Esophagus mucosa (tissue), 1 donor: ENCODE measurements at places on chromosomes 3 and 15.

DNA sequence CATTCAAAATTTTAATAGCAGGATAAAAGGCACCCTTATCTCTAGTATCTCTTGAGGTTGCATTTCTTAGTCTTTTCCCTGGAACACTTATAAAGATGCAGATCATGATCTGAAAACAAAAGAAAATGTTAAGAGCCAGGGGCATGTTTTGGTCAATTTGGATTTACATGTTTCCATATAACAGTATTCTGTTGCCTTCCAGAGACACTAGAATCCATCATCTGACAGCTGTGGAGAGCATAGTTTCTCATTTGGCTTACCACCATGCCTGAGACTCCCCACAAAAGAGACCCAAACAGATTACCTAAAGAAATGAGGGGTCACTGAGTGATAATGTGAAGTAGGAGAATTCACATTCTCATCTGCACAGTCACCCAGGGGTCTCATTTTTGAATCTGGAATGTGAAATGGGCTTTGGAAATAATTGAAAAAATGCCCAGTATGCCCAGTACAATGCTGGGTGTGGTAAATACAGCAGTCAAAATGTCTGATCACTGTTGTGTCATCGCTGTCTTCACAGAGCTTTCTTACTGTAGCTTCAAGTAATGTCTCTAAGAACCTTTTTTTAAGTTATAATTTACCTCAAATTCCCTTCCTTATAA, 79.9 kb upstream of the ZBTB20 start:
- ATAC-seq: no peak

GRCh38 chr15:84621358-84621979, 20.7 kb downstream of the ZSCAN2 start:
- no peak for ATAC-seq

- ATAC-seq: peak; percentile 97
Measured at GRCh38 chr3:122564155-122564912, at the start of the genes DTX3L and PARP9. Gene DTX3L (plus strand): TSS chr3:122564338. CDS start chr3:122564427, 89 bp downstream. Gene PARP9 (minus strand): TSS chr3:122564300. CDS start chr3:122559620, 4,680 bp downstream.

DNA sequence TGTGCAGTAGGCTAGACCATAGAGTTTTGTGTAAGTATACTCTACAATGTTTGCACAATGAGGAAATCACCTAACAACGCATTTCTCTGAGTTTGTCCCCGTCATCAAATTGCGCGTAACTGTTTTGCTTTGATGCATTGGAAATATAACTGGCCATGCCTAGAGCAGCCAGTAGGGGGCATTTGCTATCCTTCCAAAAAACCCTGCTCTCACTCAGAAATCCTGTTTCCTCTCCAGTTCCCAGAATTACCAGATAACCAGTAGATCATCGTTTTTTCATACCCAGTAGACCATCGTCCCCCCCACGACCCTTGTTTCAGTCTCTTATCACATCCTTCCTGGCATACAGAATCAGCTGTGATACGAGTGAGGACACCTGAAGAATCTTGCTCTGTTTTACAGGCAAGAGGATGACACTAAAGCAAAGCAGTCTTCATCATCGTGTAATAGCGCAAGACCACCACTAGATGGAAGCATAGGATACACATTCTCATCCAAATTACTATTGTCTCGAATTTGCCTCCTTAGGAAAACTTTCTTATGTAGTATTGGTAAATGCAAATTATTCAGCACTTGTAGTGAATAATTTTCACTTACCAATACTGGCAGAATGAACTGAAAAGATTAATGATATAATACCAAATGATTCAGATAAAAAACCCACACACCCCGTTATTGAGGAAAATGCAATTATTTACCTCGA, 4.4 kb upstream of the GABRR3 start:
- peak; percentile 97 for ATAC-seq
